Right cardiac atrium (tissue), 5 donors: ENCODE measurements at places on chromosomes 2 and 18. TPM values are rescaled to one million over a fixed set of nuclear protein-coding genes. Genes with fewer than 3 reads are reported as not detected.

Gene IL1RN
- total RNA-seq = 1.1 TPM

Gene C2orf66
- total RNA-seq = not detected

Gene MARCHF4
- not detected for total RNA-seq

- DNase-seq = no peak
These were observed 74.8 kb upstream of the SLC39A10 start for GRCh38 chr2:195582188-195582587.

DNA sequence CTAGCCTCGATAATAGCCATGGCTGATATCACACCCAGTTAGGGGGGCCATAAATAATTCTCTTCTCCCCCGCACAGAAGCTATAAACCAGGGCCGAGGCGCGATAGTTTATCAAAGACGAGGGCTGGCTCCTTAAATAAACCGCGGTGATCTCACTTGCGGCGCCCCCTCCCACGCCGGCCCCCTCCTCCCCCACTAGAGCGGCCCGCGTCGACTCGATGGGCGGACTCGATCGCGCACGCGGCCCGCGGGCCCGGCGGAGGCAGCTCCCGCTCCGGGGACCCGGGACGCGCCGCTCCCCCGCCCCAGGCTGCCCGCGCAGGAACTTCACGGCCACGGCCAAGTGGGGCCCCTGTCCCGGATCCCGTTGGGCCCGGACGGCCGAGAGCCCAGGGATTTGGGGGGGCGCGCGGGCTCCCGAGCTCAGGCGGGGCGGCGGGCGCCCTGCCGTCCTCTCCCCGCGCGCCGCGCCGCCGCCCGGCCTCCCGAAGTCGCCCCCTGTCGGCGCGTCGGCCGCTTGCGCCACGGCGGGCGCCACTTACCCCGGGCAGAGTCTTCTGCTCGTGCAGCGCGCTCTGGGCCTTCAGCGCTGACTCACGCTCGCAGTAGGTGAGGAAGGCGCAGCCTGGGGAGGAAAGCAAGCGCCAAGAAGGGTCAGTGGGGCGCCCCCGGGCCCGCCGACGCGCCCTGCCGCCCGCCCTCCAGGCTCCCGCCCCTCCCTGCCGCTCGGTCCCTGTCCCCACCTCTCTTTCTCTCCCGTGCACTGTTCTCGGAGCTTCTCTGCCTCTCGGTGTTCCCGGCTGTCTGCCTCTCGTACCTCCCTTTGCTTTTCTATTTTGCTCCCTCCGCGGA, 80.4 kb downstream of the CELF4 start:
- no peak for DNase-seq

DNA sequence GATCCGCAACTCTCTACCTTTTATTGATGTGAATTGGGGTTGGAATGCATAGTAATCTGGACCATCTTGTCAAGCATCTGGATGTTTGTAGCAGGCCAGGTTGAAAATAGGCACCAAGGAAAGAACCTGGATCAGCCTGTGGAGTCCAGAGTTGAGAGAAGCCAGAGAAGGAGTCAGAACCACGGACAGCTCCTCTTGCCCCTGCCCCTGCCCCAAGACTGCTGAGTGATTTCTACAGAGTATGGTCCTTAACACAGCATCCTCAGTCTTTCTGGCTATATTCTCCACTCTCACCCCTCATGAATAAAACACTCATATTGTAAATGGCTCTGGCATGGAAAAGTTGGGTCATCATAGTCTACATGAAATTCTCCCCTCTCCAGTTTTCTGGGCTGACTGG, 154.6 kb downstream of the LOXHD1 start:
- no peak for DNase-seq

DNA sequence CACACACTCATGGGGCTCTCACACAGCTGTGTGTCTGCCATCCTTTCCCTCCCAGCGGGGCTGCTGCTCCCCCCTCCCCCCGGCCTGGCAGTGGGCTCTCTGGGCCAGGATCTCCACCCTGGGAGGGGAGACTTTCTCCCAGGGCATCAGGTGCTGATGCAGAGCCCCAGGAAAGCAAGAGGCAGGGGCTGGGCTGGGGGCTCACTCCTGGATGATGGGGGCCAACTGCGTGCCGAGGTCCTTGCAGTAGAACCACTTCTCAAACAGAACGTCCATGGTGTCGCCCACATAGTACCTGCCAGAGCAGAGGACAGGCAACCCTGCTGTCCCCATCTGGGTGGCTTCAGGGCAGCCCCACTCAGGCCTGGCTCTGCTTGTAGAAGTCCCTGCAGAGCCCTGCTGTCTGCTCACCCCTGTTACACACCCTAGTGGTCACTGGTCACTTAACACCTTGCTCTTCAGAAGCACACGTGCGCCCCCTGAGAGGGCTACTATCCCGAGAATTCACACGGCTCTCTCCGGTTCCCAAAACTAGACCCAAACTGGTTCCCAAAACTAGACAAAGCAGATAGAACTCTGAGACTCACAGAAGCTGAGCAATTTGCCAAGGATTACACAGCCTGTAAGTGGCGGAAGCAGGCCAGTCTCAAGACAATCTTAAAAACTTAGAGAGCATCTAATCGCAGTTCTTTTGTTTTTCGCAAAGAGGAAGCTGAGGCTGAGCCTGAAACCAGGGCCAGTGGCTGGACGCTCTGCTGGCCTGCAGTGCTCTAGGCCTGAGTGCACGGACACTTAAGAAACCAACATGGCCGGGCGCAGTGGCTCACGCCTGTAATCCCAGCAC, 6.6 kb upstream of the OXER1 start:
- no peak for DNase-seq

DNA sequence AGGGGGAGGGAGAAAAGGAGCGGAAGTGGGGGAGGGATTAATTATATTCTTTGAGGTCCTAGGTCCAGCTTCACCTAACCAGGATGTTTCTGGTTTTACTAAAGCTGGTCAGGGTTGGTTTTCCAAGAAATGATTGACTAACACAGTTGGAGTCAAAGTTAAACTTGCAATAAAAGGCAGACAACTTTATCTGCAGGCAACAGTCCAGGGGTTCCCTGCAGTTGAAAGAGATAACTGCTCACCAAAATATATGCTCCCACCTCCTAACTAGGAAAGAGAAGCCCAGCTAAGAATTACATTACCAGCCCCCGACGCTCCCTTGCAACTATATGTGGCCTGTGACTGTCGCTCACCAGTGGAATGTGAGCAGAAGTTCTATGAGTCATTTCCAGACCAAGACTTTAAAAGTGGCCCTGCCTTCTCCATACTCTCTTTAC, 140.0 kb upstream of the PKDCC start:
- DNase-seq = no peak

DNA sequence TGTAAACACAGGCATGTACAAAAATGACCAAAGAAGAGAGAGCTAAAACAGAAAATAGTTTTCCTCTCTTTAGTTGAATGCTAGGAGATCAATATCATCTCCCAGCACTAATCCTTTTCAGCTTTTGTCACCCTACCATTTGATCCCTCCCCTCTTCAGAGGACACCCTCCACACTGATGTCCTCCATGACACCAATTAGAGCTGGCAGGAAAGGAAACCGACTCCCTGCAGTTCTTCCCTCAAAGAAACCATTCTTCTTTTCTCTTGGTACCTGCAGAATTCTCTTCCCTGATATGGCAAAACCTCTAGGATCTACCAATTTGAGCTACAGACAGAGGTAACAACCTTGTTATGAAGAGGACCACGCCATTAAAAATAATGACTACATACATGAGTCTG, 5.3 kb downstream of the EPB41L3 start:
- no peak for DNase-seq

GRCh38 chr2:85011747-85012146, 40.8 kb downstream of the KCMF1 start:
- DNase-seq = no peak

DNA sequence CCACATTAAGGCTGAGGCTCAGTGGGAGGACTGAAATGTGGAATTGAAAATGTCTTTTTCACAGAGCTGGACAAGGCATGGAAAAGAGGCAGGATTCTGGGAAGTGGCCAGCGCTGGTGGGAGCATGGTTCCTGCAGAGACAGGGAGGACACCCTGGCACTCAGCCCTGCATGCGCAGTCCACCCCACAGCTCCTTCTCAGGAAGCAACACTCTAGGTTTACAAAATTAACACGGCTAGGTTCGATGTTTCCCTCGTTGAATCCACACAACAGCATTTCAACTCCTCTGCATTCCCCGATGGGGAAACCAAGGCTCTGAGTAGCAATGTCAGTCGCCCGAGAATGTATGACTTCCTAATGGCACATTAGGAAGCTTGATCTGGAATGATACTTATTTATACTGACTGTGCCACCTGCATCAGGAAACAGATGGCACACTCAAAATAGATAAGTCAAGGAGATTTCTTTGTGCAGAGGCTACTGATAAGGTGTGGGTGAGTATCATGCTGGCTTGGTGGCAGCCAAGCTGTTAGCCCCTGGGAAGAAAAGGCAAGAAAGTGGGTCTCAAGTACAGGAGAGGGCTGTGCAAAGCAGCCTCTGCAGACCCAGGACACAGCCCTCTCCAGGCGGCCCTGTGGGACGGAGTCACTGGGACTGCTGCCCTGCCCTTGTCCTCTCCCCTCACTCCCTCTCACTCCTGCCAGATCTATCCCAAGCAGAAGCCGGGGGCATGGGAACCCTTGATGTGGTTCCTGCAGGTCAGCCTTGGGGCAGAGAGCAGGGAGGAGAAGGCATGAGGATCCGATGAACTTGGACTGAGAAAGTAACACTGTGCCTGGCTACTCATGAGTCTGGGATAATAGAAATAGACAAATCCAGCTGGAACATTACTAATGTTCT, 158.4 kb upstream of the FHL2 start:
- peak; percentile 53 for DNase-seq
